ENCODE measurements at places on chromosomes 13 and 19. TPM values are rescaled to one million over a fixed set of nuclear protein-coding genes. Genes with fewer than 3 reads are reported as not detected.

The TUBA3C gene
- not detected for polyA plus RNA-seq

The ATP4A gene
- not detected for polyA plus RNA-seq

The LRRC4B gene
- polyA plus RNA-seq: 0.80 TPM

The LPAR2 gene
- polyA plus RNA-seq: 0.40 TPM

The PEAK3 gene
- not detected for polyA plus RNA-seq

The ZNF835 gene
- 1.0 TPM for polyA plus RNA-seq

The EBI3 gene
- not detected for polyA plus RNA-seq

The ZNF534 gene
- 0.85 TPM for polyA plus RNA-seq

The LYPD5 gene
- polyA plus RNA-seq: 10.0 TPM

The ZNF98 gene
- polyA plus RNA-seq: 12.6 TPM

The CRLF1 gene
- polyA plus RNA-seq: not detected

The ZNF550 gene
- 4.0 TPM for polyA plus RNA-seq

Data from Purkinje cell (primary cell).